Dermis blood vessel endothelial cell (primary cell): ENCODE measurements at places on chromosomes 2 and 18. TPM values are rescaled to one million over a fixed set of nuclear protein-coding genes. Genes with fewer than 3 reads are reported as not detected.

KCNJ3 gene
- total RNA-seq: not detected in 2 replicates

CEBPZ gene
- total RNA-seq: 56.0 and 63.5 TPM in 2 replicates

ZNF385B gene
- not detected in 2 replicates for total RNA-seq

MPP4 gene
- 2.2 and 3.1 TPM in 2 replicates for total RNA-seq

ILKAP gene
- total RNA-seq: 17.7 and 18.7 TPM in 2 replicates

MCM6 gene
- total RNA-seq: 15.5 and 46.5 TPM in 2 replicates

DSG2 gene
- 3.9 and 9.7 TPM in 2 replicates for total RNA-seq

IL36G gene
- not detected in 2 replicates for total RNA-seq

STARD6 gene
- total RNA-seq: 0.09 TPM in 1 of 2 replicates, not detected in the other

TSPYL6 gene
- not detected in 2 replicates for total RNA-seq

ABCG5 gene
- total RNA-seq: not detected in 2 replicates

GPR55 gene
- not detected in 2 replicates for total RNA-seq

GAD1 gene
- total RNA-seq: 0.47 TPM in 1 of 2 replicates, not detected in the other

B3GNT7 gene
- 12.1 and 13.6 TPM in 2 replicates for total RNA-seq

NTSR2 gene
- total RNA-seq: not detected in 2 replicates

COBLL1 gene
- 4.6 and 7.8 TPM in 2 replicates for total RNA-seq

ALMS1 gene
- total RNA-seq: 10.6 and 13.7 TPM in 2 replicates

IL36B gene
- not detected in 2 replicates for total RNA-seq

GKN2 gene
- total RNA-seq: not detected in 2 replicates

DIPK1C gene
- total RNA-seq: not detected in 2 replicates

AKAIN1 gene
- not detected in 2 replicates for total RNA-seq

DNAH6 gene
- total RNA-seq: under 0.01 TPM in 2 replicates

HS1BP3 gene
- 36.9 and 49.9 TPM in 2 replicates for total RNA-seq

HK2 gene
- total RNA-seq: 3.1 and 7.6 TPM in 2 replicates

TMEM178A gene
- not detected in 2 replicates for total RNA-seq
